Karpas-422 (cell line): ENCODE measurements at places on chromosomes 4 and X.

DNA sequence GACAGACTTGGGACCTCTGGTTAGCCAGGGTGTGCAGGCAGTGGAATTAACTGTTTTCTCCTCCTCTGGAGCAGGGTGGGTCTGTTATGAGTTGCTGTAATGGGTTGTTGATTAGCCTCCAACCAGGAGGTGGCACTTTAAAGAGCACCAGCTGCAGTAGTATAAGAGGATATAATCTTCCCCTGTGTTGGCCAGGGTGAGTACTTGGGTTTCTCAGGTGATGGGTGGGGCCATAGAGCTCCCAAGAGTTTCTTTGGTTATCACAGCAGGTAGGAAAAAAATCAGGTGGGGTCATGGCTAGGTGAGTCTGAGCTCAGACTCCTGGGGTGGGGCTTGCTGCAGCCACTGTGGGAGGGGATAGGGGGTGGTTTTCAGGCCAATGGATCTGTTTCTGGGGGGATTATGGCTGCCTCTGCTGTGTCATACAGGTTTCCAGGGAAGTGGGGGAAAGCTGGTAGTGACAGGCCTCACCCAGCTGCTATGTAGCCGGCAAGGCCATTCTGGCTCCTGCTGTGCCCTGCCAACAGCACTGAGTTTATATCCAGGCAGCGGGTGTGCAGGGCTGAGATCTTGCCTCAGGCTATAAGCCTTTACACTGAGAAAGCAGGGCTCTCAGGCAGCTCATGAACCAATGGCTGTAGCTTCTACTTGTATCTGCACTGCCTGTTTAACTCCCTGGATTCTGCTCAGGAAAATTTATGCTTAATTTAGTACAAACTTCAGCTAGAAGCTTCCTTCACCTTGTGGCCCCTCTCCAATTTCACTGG lies 70.1 kb downstream of the CCNG2 start:
- no peak for DNase-seq

- DNase-seq: no peak
Measured at GRCh38 chrX:31209005-31209628, 137.3 kb upstream of the FTHL17 start.

DNA sequence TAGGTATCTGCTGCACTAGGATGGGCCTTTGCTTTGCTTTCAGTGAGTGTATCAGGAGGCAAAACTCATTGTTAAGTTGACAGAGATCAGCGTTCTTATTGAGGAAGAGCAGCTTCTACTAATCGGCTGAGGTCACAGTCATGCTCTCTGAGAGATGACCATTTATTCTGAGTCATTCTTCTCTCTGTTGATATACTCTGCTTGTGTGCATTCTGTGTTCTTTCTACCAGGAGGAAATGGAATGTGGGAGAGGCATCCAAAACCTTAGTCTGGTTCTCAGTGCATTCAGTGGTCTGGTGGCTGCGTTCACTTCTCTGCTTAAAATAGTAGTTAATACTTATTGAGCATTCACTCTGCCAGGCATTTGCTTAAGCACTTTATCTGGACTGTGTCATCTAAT lies 66.2 kb downstream of the RRAGB start:
- DNase-seq: no peak

- no peak for DNase-seq
Measured at GRCh38 chrX:10064736-10065135, 92.0 kb upstream of the CLCN4 start.

GRCh38 chrX:154545673-154546274 lies 872 bp downstream of the G6PD start:
- DNase-seq: no peak

DNA sequence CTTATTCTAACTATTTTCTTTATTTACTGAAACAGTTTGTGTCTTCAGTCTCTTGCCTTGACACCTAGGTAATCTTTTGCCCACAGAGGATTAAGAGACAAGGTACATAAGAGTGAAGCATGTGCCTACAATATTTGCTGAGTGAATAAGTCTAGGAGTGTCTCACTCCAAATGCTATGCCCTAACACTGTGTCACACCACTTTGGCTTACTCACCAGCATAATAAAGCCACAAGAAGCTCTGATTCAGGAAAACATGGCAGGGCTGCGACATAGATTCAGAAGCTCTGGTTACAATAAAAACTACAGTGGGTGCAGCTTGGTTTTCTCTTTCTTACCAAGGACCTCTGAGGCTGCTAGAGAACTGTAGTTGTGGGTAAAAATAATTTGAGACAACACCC lies 127.1 kb downstream of the RBM46 start:
- DNase-seq: no peak

GRCh38 chrX:154829134-154829533 lies 5.3 kb downstream of the SMIM9 start:
- no peak for DNase-seq

- no peak for DNase-seq
Measured at GRCh38 chrX:102711872-102712215, 404 bp upstream of the GPRASP2 start.
